ENCODE measurements at places on chromosomes 16 and 17. TPM values are rescaled to one million over a fixed set of nuclear protein-coding genes. Genes with fewer than 3 reads are reported as not detected.

SDR42E1 gene
- total RNA-seq, result 3.2 TPM

JPH3 gene
- total RNA-seq, result not detected

PPP1R1B gene
- total RNA-seq, result not detected

MYH1 gene
- total RNA-seq, result not detected

C17orf67 gene
- 4.6 TPM for total RNA-seq

PITPNM3 gene
- total RNA-seq, result 118 TPM

CCL16 gene
- 0.32 TPM for total RNA-seq

PPY gene
- total RNA-seq, result not detected

EXOC3L1 gene
- 73.2 TPM for total RNA-seq

DNA sequence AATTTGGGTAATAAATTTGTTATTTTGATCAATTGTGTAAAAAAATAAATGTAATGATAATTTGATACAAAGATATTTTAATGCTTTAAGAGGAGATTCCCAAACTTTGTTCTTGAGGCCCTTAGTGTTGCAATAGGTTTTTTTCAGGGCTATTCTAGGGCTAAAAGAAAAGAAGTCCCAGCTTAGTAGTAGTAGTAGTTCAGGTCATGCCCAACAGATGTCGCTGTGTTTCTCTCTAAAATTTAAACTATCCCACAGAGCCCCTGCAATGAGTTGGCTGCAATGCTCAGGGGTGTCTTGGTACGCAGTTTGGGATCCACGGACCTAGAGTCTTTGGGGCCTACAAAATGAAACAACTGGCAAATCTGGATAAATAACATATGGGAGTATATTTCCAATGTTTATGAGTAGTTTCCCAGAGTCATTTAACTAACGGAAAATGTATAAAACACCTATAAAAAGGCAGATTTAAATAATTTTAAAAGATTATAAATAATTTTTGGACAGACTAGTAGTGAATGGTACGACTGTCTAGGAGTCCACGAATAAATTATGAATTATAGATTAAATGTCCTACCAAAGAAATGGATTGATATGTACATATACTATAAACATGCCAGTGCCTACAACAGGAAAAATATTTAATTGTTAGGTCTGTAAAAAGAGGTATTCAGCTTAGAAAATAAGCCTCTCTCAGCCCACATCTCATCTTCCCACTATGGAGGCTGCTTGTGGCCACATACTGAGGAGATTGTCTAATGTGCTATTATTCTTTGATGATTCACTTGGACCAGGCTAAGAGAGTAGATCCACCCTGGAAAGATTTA, 228.5 kb upstream of the PMFBP1 start:
- no peak for DNase-seq

DNA sequence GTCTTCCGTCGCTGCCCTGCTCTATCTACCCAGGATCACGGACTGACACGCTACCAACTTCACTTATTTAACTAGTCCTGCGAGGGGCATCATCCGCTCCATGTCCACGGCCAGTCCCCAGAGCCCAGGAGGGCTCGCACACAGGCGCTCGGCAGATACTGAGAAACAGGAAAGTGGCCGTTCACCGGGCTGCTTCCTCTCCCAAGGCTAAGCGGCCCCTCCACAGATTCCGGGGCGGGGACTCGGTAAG, 388 bp downstream of the OXLD1 start:
- no peak for DNase-seq

DNA sequence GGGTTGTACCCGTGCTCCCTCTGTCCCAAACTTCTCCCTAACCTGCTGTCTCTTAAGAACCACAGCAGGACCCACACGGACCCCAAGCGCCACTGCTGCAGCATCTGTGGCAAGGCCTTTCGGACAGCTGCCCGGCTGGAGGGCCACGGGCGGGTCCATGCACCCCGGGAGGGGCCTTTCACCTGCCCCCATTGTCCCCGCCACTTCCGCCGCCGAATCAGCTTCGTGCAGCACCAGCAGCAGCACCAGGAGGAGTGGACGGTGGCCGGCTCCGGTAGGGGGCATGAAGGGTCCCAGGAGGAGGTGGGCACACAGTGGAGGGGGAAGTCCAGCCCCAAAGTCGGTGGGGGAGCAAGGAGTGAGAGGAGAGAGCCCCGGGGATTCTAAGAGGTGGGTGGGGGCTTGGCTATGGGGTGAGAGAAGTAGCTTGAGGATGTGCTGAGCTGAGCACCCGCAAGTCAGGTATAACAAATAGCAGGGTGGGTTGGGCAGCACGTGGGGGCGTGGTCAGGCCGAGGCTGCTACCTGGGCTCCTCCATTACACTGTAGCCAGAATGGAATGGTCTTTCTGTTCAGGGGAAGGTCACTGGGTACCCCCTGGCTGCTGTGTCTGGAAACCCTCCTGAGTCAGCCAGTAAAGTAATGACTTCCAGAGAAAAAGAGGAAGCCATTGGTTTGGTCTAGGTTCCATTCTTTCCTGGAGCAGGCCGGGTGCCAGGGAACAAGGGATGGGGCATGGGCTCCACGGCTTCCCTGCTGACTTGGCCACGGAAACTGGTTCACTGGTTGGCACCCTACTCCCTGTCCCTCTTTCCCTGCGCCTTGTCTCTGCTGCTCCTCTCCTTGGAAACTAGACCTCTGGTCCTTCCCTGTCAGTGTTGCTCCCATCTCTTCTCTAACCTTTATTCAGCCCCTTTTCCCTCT, 7.1 kb downstream of the PRSS53 start:
- DNase-seq, result peak; percentile 70

- no peak for DNase-seq
Measured at GRCh38 chr16:68792465-68793324, 50.6 kb upstream of the TANGO6 start.

DNA sequence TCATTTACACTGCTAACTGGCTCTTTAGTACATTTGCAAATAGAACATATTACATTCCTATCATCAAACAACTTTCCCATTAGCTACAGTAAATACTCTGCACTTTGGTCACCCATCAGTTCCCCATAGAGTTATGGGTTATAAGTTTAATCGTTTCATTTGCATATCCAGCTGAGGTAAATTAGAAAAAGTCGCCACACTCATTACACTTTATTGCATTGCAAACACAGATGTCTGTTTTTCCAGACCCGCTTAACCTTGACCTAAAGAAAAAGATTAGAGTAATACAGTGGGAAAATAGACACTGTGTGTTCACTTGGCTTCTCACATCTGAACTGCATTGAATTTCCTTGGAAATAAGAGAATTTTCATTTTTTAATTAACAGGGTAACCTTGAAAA, 213.1 kb upstream of the PSMD7 start:
- no peak for DNase-seq

GRCh38 chr17:44829523-44830358, at the start of gene GJC1:
GJC1 (minus strand) TSS chr17:44830287; CDS start chr17:44805817, 24,470 bp downstream.
- DNase-seq, result peak; percentile 63

GRCh38 chr17:55348749-55349354, 72.8 kb downstream of the MMD start:
- no peak for DNase-seq

Measured in spleen (tissue), 13 donors.